Naive thymus-derived CD4-positive, alpha-beta T cell (primary cell): ENCODE measurements at places on chromosomes 1 and 21.

DNA sequence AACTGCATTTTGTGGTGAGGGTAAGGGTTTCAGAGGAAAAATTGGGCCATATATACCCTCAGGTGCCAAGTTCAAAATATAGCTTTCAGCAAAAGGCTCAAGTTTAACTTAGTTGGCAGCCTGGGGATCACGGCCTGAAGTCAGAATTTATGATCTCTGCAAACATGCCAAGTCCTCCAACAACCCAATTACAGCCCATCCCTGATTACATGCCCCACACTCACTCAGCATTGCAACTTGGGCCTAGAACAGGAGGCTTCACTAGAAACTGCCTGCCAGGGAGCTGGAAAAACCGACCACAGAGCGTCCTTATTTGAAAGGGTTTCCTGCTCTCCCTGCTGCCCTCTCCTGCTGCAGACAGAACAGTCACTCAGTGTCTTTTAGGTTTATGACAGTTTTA, 12.4 kb downstream of the FYB2 start:
- no peak for DNase-seq

DNA sequence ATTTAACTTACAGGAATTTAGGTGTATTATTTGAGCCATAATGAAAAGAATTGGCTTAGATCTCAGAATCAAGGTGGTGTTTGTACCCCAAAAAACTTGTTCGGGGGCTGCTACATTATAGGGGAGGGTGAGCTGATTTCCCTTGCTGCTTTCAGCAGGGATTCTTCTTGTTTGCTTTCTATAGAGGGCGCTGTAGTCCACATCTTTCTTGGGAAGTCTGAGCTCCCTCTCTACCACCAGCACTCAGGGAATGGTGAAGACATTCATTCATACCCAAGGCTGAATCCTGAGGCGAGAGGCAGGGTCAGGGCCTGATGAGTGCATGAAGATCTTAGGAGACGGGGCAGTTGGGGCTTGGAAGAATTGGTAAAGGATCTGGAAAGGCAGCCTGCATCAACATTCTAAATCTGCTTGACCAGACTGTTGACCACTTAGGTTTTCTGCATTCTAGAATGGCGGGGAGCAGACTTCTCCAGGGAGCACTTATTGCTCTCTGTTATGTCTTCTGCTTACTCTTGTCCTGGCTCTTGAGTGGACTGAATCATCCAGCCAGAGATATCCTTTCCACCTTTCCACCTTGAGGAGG, 18.9 kb downstream of the SPATA46 start:
- DNase-seq: no peak

GRCh38 chr1:236158719-236159118, 16.4 kb downstream of the GPR137B start:
- DNase-seq: no peak

DNA sequence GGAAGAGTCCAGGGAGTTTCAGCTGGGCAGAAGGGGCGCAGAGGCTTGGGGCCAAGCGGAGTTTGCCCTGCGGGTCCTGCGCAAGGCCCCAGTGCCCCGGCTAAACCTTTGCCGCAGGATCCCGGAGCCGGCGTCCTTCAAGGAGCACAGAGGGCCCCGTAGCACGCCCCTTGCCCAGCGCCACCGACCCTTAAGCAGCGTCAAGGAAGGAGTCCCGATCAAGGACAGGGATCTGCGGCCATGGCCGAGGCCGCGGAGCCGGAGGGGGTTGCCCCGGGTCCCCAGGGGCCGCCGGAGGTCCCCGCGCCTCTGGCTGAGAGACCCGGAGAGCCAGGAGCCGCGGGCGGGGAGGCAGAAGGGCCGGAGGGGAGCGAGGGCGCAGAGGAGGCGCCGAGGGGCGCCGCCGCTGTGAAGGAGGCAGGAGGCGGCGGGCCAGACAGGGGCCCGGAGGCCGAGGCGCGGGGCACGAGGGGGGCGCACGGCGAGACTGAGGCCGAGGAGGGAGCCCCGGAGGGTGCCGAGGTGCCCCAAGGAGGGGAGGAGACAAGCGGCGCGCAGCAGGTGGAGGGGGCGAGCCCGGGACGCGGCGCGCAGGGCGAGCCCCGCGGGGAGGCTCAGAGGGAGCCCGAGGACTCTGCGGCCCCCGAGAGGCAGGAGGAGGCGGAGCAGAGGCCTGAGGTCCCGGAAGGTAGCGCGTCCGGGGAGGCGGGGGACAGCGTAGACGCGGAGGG, 520 bp downstream of the CLIC6 start:
- DNase-seq: peak; percentile 10

GRCh38 chr21:31293986-31294385, 50.1 kb downstream of the TIAM1 start:
- no peak for DNase-seq

GRCh38 chr1:16048573-16049189, 5.1 kb downstream of the CLCNKB start:
- no peak for DNase-seq

DNA sequence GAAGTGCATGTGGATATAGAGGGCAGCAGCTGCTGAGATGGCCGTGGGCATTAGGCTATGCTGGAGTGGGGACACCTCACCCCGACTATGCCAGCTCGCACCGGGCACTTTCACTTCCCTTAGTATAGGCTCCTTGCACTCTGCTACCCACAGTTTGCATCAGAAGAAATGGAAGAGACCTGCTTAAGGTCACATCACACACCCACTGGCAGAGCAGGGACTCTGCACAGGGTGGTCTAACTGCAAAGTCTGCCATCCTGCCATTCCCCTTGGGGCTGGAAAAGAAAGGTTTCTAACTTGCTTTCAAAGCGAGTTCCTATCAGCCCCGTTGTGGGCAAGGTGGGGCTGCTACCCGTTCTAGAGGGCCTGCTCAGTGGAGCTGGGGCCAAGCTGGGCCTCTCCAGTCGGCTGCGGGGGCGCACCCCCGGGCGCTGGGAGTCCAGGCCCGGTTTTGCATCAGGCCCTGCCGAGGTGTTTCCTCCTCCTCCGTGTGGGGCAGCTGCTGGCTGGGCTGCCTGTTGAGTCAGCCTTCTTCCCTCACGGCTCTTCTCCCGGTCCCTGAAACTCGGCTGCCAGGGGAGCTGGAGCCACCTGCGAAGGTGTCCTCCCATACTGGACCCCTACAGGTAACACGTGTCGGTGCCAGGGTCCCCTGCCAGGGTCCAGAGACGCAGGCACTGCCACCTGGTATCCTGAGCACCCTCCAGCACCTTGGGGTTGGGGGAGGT, at the start of gene SYTL1:
Gene SYTL1, plus strand, starts transcription at position 498 of the 728 bp plus-strand sequence. CDS start 3,313 bp downstream, outside the sequence.
- peak; percentile 53 for DNase-seq

DNA sequence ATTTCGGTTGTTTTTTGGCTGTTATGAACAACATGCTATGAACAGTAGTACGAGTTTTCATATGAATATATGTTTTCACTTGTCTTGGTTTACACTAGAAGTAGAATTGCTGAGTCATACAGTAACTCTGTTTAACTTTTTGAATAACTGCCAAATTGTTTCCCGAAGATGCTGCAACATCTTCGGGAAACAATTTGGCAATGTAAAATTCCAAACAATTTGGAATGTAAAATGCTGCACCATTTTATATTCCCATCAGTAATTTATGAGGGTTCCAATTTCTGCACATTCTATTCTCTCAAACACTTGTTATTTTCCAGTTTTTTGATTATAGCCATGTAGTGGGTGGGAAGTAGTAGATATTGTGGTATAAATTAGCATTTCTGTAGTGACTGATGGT, 11.6 kb downstream of the PCBP3 start:
- DNase-seq: no peak

- no peak for DNase-seq
Measured at GRCh38 chr1:117739504-117739903, 133.7 kb downstream of the TENT5C start.

DNA sequence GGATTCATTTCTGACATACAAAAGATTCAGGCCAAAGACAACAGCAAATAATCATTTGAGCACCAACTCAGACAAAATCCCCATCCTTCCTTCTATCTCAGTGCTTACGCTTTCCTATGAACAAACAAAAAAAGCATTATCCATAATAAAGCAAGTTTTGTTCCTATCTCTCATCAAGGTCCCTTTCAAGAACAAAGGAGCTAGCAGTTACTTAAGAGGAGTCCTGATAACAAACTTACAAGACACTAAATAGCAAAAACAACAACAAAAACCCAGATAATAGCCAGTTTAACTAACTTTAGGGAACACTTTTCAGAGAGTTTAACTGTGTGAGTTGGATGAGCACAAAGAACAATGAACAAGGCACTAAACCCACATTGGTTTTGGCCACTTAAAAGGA, 10.5 kb downstream of the EVI5 start:
- DNase-seq: no peak

DNA sequence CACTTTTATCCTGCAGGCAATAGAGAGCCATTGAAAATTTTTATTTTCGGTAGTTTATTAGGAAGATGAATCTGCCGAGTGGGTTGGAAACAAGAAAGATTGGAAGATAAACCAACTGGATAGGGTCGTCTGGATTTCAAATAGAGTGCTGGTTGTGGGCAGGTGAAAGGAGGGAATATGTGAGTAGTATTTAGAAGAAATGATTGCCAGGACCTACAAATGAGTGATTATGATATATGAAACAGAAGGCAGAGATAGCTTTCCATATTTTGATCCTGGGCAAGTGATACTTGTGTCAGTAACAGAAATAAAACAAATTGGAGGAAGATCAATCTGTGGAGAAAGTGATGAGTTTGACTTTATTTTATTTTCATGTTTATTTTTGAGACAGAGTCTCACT, 2.5 kb downstream of the CNIH4 start:
- DNase-seq: no peak

- DNase-seq: no peak
Measured at GRCh38 chr1:227548119-227548397, 15.3 kb upstream of the ZNF678 start.

DNA sequence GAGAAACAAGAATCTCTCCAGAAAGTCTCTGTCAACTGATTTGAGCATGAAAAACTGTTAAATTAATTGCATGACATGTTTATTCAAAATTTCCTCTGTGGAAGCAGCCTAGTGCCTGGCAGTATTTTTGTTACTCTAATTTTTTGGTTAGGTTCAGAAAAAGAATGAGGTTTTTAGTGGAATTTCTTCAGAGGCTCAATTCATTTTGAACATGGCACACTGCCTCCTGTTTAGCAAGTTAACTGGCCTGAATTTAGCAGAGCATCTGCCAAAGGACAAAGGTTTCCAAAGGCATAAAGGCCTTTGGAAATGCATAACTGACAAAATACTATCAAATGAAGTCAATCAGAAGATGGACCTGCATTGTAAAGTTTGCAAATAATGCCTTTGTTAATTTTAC, 1326.5 kb downstream of the PLA2G4A start:
- DNase-seq: no peak

DNA sequence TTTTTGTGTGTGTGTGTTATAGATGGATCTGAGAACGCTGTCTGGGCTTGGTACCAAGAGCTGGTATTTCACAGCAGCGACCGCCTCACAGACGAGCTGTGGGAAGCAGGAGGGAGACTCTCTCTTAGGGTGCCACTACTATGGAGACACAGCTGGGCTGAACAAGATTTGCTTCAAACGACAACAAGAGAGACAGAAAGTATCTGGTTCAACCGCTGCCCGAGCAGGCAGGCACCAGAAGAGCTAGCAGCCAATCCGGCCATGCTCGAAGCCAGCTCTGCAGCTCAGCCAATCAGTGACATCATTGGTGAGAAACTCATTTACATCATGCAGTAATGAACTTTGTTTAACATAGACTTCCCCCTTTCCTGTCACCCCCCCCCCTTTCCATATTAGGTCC, 341.3 kb downstream of the USP25 start:
- no peak for DNase-seq

DNA sequence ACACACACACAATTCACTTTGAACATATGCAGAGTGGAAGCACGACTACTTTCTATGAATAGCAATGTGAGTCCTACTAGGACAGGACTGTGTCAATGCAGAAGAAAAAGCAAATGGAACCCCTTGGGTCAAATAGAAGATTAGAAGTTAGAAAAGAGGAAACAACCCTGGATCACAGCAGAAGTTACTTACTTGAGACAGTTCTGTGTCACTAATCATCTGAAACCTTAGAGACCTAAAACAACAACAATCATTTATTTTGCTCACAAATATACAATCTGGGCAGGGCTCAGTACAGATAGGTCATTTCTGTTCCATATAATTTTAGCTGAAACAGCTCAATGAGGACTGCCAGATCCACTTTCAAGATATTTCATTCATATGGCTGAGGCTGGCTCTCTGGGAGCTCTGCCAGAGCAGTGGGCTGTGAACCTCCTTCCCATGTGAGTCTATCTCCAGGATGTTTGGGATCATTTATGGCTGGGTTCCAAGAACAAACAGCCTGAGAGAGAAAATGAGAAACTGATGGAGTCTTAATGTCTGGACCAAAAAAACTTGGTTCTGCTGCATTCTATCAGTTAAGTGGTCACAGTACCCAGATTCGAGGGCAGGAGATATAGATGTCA, 42.5 kb upstream of the IL10 start:
- DNase-seq: no peak

GRCh38 chr1:86380257-86380861, 15.8 kb downstream of the ODF2L start:
- DNase-seq: peak; percentile 42
